H4 (cell line): ENCODE measurements at places on chromosomes 5 and 9.

- no peak for DNase-seq
Observed at GRCh38 chr5:143448518-143448917, 45.0 kb upstream of the NR3C1 start.

GRCh38 chr5:11770310-11770709 is 133.9 kb downstream of the CTNND2 start:
- DNase-seq, result no peak

DNA sequence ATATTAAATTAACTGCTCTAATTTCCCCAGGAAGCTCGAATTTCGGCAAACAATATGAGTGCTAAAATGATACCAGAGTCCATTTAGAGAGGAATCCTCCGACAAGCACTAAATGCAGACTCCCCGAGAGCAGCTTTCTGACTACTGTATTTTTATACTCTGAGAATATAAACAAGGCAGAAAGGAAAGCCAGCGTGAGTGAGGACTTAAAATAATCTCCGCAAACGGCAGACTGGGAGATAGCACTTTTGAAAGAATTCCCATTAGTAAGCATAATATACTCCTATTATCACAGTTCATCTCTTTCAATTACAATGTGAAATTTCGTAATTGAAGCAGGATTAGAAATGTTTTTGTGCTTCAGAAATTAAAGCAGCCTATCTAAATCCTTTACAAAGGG is 269.4 kb upstream of the PANK3 start:
- no peak for DNase-seq

GRCh38 chr9:124197177-124198095 is 60.3 kb upstream of the NEK6 start:
- DNase-seq, result no peak

DNA sequence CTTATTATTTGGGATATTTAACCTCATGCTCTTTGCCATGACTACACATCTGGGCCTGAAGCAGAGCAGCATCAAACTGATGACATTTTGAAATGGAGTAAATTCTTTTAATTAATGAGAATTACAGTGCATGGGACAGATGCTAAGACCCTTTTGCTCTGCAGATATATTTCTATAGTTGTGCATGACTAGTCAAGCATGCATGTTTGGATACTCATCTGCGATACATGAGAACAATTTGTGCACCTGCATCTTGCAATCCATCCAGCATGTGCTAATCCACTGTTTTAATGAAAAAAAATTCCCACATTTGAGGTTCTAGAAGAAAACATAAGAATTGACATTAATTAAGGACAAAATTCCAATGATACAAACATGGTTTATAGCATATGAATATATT is 1047.6 kb upstream of the ACO1 start:
- DNase-seq, result no peak

- peak; percentile 26 for DNase-seq
Observed at GRCh38 chr5:8700222-8700621, 831.3 kb downstream of the MTRR start.

GRCh38 chr5:113118298-113118697 is 141.7 kb downstream of the DCP2 start:
- DNase-seq, result no peak

DNA sequence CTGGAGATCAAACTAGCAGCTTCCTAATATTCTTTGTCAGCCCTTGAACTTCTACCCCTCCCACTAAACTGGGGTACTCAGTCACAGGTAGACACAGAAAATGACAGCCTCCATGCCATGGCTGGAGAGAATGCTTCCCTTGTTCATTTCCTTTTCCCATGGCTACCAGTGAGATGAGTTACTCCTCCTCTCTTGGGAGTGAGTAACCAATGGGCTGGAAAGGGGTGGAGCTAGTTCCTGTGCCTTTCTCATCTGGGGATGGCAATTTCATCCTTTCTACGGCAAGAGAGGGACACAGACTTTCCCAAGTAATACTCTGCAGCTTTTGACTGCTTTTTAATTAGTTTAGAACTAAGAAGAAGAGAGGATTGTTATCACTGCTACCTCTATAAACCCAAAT is 1045.6 kb upstream of the WWC1 start:
- DNase-seq, result peak; percentile 14

DNA sequence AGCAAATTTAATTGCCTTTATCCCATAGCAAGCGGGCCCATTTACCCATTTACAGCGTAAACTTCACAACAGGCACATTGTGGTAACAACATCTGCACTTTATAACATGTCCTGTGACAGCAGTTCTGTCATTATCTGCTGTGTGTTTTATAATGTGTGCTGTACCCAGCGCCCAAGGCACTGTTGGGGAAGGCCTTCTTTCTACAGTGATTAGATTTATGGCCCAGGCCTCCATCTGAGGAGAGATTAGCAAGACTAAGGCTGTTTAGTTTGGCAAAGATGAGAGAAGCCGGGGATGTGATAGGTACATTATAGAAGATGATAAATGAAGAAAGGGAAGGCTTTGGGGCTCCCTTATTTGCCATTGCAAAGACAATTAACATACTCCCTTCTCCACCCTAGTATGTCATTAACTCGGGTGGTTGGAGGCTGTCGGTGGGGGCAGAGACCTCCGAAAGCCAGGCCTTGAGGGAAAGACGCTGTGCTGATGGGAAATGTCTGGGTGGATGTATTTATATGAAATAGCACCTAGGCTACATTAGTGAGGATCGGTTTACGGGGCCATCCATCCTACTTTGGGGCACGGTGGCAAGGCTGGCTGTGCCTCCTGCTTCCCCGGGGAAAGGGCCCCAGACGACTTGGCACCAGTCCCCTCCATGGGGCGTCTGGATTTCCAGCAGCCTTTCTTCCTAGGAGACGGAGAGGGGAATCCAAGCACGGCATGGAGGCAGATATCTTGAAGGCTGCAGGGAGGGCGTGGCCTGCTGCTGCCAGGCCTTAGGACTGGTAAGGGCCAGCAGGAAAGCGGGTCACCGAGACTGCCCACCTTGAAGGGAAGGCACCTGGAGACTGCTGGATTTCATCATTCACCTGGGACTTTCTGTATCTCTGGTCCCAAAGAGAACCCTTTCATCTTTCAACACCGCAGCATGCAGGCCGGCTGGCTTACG is 64.3 kb upstream of the PTCH1 start:
- no peak for DNase-seq

GRCh38 chr5:173311818-173312585 is 16.2 kb downstream of the STC2 start:
- DNase-seq, result no peak

- no peak for DNase-seq
Observed at GRCh38 chr9:127424676-127424999, 456 bp downstream of the ZNF79 start.

DNA sequence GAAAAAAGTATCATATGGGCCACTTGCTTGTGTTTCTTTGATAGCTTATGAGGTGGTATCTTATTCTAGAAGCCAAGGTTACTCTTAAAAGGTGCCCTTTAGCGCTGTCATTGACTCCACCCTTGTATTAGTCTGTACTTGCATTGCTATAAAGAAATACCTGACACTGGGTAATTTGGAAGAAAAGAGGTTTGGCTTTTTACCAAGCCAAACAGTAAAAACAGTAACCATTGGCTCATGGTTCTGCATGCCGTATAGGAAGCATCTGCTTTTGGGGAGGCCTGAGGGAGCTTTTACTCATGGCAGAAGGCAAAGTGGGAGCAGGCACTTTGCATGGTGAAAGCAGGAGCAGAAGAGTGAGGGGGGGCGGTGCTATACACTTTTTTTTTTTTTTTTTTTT is 87.4 kb downstream of the TEK start:
- DNase-seq, result no peak

DNA sequence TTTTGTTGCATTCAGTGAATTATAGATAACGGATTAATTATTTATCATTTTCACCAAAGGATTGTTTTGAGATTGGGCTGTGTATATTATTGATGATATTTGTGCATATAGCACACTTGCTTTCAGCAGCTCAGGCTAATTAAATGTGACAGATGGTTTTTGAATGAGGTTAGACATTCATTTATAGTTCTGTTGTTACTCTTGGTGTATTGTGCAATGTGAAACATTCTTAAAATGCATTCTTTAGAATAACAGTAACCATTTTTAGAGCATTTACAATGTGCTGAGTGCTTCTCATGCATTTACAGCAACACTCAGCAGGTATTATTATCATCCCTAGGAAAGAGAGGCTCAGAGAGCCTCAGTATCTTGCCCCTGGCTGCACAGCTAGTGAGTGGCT is 23.8 kb downstream of the NANS start:
- no peak for DNase-seq

- DNase-seq, result peak; percentile 55
Observed at GRCh38 chr5:54616031-54616430, 98.5 kb downstream of the SNX18 start.

GRCh38 chr9:2870340-2870739 is 26.4 kb upstream of the PUM3 start:
- no peak for DNase-seq

DNA sequence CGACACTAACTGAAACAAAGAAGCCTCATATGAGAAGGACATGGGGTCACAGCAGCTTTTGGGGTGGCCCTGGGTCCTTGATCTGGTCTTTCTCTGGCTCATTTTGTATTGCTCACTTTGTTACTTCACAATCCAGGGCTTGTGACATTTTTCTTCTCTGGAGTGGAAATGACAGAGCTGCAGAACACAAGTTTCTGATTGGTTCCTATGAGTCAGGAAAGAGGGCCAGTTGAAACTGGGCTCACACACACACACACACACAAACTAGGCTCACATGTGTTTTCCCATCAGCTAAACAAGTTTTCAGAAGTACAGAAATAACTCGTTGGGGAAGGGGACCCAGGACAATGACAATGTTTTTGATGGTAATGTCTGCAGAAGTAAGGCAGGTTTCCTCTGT is 54.3 kb downstream of the TMC1 start:
- no peak for DNase-seq

GRCh38 chr9:136729144-136729543 is 13.6 kb downstream of the LCN10 start:
- DNase-seq, result no peak

DNA sequence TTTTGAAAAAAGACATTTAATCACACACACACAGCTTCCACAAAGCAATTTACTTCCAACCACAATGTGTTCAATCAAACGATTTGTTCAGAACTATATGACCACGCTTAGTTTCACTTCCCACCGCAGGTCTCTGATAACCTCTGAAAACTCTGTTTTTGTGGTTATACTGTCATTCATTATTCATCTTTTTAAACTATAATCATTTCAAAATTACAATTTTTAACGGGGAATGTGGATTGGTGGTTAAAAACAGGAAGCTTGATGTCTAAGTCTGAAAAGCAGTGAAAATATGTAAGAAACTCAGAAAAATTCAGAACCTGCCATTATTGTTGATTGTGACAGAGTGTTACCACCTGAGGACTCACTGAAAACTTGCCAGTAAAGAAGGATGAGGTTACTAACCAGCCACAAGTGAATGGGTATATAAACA is 12.7 kb upstream of the TMEM174 start:
- no peak for DNase-seq

GRCh38 chr5:64318175-64318574 is 152.5 kb downstream of the RNF180 start:
- no peak for DNase-seq

DNA sequence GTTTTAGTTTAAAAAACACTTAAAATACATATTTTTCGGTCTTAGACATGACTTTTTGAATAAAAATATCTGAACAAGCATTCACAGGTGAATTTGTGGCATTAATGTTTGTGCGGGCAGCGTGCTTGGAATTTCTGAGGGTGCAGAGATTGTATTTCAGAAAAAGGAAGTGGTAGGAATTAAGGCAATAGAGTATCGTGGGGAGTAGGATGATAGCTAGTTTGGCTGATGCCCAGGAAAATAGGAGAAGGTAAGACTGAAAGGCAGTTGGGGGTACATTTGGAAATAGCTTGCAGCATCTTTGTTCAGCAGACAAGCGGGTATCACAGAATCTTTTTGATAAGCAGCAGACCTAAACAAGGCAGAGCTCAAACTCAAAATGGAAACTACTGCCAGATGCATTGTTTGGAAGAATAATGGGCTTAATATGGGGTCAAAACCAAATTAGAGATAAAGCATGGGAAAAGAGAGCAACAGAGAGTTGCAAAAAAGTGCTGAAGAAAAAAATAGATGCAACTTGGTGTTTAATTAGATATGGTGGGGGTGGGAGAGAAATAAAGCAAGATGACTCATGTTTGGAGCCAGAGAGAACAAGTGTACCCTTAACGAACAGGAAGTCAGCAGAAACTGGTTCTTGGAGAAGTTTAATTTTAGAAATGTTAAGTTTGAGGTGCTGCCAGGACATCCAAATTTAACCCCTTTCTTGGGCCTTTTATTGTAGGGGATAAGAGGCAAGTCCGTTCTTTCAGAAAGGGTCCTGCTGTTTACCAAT is 85.7 kb upstream of the ARRDC3 start:
- DNase-seq, result peak; percentile 15

DNA sequence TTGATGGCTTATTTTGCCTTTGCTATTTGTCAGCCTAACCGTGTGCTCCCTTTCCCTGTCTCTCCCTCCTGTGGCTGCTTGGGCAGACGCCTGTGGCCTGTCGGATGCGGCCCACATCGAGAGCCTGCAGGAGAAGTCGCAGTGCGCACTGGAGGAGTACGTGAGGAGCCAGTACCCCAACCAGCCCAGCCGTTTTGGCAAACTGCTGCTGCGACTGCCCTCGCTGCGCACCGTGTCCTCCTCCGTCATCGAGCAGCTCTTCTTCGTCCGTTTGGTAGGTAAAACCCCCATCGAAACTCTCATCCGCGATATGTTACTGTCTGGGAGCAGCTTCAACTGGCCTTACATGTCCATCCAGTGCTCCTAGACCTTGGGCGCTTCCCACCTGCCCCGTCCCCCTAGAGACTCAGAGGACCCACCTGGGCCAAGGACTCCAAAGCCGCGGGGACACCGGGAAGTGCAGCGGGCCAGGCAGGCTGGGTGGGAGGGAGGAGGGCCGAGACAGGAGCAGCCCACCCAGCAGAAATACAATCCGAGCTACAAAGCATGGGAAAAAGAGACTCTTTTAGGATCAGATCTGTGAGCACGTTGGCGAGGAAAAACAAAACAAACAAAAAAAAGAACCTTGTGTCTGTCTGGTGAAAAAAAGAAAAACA is 10.6 kb downstream of the NR2F1 start:
- no peak for DNase-seq

- DNase-seq, result no peak
Observed at GRCh38 chr5:72300590-72301339, 19.3 kb downstream of the MRPS27 start.

DNA sequence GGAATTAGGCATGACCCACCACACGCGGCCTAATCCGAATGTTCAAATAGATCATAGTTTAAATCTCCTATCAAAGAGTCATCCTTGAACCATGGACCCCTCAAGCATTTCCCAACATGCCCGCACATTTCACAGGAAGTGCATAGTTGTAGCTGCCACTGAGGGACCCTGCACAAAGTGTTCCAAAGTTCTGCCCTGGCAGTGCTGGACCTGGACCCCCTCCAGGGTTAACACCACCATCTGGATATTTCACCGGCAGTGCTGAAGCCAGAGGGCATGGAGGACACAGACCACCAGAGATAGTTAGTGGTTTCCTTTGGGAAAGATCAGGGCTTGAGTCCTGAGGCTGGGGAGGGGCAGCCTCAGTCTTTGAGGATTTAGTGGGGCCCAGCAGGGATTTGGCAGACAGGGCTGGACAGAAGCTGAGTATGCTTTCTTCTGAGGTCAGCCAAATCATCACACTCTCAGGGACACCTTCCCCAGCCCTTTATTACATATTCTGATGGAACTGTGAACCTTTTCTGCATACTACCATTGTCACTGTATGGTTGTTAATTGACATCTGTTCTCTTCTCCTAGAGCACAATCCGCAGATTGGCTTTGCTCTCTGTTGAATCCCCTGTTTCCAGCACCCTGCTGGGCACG is 143.6 kb upstream of the EFNA5 start:
- DNase-seq, result no peak
